ENCODE measurements at places on chromosomes 1 and 21.

DNA sequence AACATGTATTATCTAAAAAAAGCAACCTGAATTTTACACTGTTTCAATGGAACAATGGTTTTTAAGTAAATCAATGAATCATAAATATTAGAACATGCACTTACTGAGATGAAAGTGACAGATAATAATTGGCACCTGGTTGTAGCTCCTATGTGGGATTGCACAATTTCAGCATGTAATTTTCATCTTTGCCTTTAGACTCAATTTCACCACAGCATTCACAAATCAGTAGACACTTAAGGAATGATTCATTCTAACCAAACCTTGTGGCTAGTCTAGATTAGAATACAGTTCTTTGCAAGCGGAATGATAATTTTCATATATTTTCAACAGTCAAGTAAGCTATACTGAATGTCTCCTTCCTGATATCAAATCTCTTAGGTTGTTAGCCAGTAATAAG lies 853.4 kb downstream of the KCNT2 start:
- peak; percentile 27 for DNase-seq

DNA sequence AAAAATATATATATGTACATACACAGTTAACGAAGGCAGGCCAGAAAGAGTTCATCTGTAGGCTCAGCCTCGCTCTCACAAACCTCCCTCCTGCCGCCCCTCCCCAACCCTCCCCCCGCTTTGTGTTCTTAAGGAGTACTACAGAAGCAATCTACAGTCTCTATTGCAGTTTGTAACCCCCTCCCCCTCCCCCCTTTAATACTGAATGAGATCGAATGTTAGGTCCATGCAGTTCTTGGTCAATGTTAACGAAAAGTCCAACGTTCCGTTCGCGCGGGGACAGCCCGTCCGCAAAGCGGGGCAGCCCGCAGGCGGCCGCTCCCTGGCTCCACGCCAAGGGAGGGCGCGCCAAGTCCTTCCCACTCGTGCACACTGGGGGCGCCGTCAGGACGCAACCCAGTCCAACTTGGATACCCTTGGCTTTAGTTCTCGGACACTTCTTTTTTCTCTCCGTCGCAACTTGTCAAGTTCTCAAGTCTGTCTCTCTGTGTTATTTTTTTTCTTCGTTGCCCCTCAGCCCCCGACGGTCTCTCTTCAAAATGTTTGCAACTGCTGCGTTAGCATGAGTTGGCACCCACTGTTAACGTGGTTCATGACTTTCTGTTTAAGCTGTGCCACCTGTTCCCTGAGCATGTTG lies 2.2 kb downstream of the JUN start:
- no peak for DNase-seq

GRCh38 chr1:112325504-112325903 lies 70.5 kb upstream of the CTTNBP2NL start:
- DNase-seq, result no peak

- no peak for DNase-seq
These were observed 197.1 kb downstream of the KCNK2 start for GRCh38 chr1:215279682-215280081.

GRCh38 chr1:36464605-36465393 lies 615 bp upstream of the MRPS15 start:
- DNase-seq, result no peak

DNA sequence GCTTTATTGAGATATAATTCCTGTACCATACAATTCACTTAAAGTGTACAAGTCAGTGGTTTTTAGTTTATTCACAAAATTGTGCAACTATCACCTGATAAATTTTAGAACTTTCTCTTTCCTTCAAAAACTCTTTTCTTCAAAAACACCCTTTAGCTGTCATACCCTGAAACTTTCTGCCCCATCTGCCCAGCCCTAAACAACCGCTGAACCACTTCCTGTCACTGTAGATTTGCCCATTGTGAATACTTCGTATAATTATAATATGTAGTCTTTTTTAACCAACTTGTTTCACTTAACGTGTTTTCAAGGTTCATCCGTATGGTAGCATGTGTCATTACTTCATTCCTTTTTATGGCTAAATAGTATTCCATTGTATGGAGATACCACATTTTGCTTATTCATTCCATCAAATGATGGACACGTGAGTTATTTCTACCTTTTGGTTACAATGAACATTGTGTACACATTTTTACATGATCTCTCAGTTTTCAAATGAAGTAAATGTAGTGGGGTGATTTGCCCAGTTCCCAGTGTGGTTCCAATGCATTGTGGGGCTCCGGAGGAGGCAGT lies 37.9 kb downstream of the WNT4 start:
- no peak for DNase-seq

GRCh38 chr1:55322842-55323241 lies 107.7 kb upstream of the USP24 start:
- DNase-seq, result no peak
